Right forelimb (tissue), 1 donor: ENCODE measurements at places on chromosomes 7 and 10.
A peak's percentile ranks its signal among the peaks of the same experiment; 100 is the strongest.

- no peak for DNase-seq
These were observed 90.2 kb downstream of the DLG5 start for GRCh38 chr10:77836299-77836820.

GRCh38 chr7:149625340-149625946 lies 127.8 kb upstream of the ZNF746 start:
- peak; percentile 56 for DNase-seq

DNA sequence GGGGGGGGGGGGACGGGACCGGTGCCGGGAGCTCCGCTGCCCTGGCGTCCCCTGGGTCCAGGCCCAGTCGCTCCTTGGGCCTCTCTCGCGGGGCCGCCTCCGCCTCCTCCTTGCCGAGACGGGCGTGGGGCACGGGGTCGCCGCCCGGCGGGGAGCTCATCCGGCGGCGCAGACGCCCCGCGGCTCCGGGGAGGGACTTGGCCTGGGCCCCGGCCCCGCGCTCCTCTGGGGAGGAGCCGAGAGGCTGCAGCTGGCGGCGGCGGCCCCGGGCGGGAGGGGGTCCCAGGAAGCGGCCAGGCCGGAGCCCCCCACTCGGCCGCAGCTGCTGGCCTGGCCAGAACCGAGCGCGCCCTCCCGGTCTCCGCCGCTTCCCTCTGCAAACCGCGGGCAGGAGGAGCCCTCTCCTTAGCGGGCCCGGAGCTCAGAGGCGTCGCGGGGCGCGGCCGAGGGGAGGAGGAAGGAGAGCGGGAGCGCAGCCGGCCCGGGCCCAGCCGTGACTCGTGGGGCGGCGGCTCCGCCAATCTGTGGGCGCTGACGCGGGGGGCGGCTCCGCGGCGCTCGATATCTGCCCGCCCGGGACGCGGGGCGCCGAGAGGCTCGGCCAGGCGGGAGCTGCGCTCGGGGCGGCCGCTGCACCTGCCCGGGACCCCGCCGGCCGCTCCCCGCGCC lies at the start of gene FAM20C:
Gene FAM20C, plus strand, starts transcription at position 591 of the 669 bp plus-strand sequence. CDS start 629 bp downstream, outside the sequence.
- DNase-seq, result peak; percentile 92

GRCh38 chr10:4512671-4513240 lies 313.3 kb upstream of the AKR1E2 start:
- DNase-seq, result no peak

- DNase-seq, result no peak
These were observed 104.0 kb downstream of the CYTH3 start for GRCh38 chr7:6168477-6168868.

- peak; percentile 61 for DNase-seq
These were observed 14.1 kb downstream of the GLI3 start for GRCh38 chr7:42222891-42223290.

GRCh38 chr10:30231071-30231652 lies 117.9 kb downstream of the MTPAP start:
- no peak for DNase-seq

DNA sequence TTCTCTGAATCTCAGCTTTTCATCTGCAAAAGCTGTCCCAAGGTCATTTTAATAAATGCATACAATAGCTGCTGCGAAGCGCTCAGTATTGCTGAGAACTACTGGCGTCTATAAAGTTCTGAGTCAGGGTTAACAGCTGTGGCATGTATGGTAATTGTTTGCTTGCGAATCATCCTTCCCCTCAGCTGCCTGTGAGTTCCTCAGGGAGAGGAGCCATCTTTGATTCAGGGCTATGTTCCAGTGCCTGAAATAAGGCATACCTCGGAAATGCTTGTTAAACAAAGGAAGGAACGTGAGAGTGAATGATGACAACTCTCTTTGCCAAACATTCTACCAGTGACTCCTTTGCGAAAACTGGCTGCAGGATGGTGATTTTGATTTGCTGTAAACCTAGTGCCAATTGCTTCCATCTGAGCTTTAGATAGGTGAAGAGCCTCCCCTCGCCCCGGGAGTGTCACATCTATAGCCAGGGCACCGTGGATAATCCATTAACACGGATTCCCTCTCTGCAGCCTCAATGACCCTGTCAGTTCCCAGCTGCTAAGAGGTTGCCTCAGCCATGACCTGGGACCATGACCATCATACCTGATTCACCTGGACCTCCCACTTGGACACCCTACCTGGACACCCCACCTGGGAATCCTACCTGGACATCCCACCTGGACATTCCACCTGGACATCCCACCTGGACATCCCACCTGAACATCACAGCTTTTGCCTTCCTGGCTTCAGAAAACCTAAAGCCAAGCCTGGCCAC lies 39.6 kb downstream of the GPRIN2 start:
- DNase-seq, result no peak

DNA sequence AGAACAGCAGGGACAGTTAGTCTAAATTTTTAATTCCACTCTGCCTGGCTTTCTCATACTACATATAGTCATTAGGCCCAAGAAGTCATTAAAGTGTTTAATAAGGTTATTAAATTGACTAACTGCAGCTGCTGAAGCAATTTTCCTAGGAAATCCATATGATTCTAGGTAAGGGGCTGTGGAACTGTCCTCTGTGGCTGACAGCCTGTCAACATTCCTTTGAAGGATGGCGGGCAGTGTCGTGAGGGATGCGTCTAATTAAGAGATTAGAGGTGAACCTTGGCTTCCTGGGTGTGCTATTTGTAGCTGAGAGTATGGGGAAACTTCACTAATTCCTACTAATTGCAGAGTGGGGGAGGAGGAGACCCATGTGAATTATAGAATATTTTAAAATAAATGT lies 64.6 kb downstream of the SNX10 start:
- no peak for DNase-seq

DNA sequence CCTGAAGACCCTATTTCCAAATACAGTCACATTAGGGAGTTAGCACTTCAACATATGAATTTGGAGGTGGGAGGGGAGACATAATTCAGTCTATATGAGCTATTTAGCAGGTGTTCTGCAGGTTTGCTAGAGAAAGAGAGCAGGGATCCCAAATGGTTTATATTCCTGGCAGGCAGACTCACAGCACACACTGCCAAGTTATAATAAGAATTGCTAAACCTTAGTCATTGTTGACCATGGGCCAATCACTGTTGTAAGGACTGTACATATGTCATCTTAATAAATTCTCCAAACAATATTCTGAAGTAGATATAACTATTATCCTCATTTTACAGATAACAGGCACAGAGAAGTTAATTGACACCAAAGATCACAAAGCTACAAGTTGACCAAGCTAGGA lies 1.5 kb upstream of the CCDC3 start:
- DNase-seq, result no peak

DNA sequence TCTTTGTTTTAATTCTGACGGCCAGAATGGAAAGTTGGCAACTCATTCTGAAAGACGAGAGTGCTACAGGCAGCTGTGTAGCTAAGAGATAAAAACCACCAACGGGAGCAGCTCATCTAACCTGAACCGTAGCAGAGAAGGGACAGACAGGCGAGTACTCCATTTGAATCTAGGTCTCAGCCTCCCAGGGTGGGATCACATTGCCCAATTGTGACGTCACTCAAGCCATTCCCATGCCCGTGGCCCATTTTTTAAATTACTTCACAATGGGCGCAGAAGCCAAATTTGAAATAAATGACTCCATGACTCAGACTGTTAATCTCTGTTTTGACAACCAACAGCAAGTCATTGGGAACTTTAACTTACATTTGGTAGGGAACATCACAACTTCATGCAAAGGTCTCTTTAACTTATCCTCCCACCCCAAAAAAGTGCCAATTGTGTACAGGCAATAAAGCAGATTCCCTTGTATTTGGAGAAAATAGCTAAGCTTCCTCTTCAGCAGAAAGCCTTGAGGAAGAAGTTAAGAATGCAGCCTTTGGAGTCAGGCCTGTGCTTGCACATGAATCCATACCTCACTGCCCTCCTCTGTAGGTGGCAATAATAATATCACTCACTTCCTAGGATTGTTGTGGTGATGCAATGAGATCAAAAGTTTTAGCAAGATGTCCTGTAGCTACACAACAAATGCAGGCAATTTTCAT lies 93.2 kb upstream of the KIF5B start:
- DNase-seq, result no peak

DNA sequence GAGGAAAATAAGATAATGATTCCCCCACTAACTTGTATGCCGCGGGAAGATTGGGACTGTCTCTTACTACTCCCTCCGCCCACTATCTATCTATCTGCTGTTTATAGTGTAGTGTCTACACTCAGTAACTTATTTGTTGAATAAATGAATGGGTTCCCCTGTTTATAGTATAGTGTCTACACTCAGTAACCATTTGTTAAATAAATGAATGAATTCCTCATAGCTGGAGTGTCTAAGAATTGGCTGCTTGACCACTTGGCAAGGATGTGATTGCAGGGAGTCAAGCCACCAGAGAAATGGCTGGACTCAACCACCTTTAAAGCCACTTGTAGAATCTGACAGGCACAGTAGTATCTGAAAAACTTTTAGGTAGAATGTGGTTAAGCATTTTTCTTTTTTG lies 147.1 kb downstream of the TRIL start:
- no peak for DNase-seq

GRCh38 chr7:135208102-135208793 lies 3.1 kb downstream of the WDR91 start:
- no peak for DNase-seq

- DNase-seq, result no peak
These were observed 108.7 kb upstream of the PFKP start for GRCh38 chr10:2958659-2959058.

DNA sequence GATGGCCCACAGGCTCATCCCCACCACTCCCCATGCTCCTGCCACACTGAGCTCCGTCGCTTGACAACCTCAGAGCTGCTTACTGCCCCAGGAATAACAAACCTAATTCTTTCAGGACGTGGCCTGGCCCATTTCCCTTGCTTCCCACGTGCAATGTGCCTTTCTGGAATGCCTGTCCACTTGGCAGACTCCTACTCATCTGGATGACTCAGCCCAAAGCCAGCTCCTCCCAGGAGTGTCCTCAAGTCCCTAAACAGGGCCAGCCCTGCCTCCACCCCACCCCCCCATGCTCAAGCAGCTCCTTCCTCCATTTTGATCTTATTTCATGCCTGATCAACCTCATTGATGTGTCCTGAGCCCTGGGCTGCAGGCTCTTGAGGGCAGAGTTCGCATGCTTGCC lies 164.9 kb upstream of the RNF32 start:
- DNase-seq, result no peak

DNA sequence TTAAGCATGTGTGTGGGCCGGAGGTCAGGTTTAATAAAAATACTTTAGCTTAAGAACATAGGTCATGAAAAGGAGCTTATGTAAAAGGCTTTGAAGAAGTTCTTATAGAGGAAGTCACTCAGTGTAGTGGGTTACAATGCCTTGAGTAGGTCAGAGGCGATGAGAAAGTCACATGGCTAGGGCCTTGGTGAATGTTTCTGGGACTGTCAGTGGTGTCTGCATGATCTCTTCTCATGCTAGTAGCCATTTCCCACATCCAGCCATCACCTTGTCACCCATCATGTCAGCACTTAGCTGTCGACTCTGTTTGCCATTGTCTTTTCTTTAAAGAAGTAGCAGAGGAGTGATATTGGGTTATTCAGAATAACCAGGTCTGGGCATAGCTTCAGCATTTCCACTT lies 236.6 kb downstream of the CDK14 start:
- no peak for DNase-seq
